Smooth muscle cell of trachea (primary cell): ENCODE measurements at places on chromosomes 3 and 15. TPM values are rescaled to one million over a fixed set of nuclear protein-coding genes. Genes with fewer than 3 reads are reported as not detected.

SMCO1 gene
- total RNA-seq, result not detected in 2 replicates

GATM gene
- 0.17 and 0.44 TPM in 2 replicates for total RNA-seq

TRIM71 gene
- not detected in 2 replicates for total RNA-seq

THAP10 gene
- 2.5 and 3.3 TPM in 2 replicates for total RNA-seq

BSN gene
- total RNA-seq, result under 0.01 and 0.17 TPM in 2 replicates

COL6A5 gene
- not detected in 2 replicates for total RNA-seq

SENP8 gene
- total RNA-seq, result 3.3 and 4.4 TPM in 2 replicates

RARRES1 gene
- 48.3 and 232 TPM in 2 replicates for total RNA-seq

DET1 gene
- total RNA-seq, result 6.6 and 8.1 TPM in 2 replicates

CDCP1 gene
- total RNA-seq, result 9.1 and 14.1 TPM in 2 replicates

ATP13A4 gene
- total RNA-seq, result 0.33 and 0.58 TPM in 2 replicates

SEMA6D gene
- total RNA-seq, result 6.6 and 11.5 TPM in 2 replicates

SERPINI2 gene
- not detected in 2 replicates for total RNA-seq

TM4SF18 gene
- total RNA-seq, result 0.44 TPM in 1 of 2 replicates, not detected in the other

GOLGA8S gene
- under 0.01 and 0.15 TPM in 2 replicates for total RNA-seq

SLC6A1 gene
- under 0.01 TPM in 2 replicates for total RNA-seq

CACNA1D gene
- total RNA-seq, result 0.33 and 0.87 TPM in 2 replicates

CA12 gene
- total RNA-seq, result 94.0 and 255 TPM in 2 replicates

PRICKLE2 gene
- total RNA-seq, result 40.7 and 42.8 TPM in 2 replicates

SYNPR gene
- not detected in 2 replicates for total RNA-seq

BTLA gene
- total RNA-seq, result under 0.01 TPM in 1 of 2 replicates, not detected in the other

CAMKV gene
- not detected in 2 replicates for total RNA-seq

PLSCR2 gene
- total RNA-seq, result not detected in 2 replicates

TYRO3 gene
- total RNA-seq, result 10.0 and 18.0 TPM in 2 replicates

ACTR8 gene
- 35.2 and 60.4 TPM in 2 replicates for total RNA-seq

RLBP1 gene
- not detected in 2 replicates for total RNA-seq

SLC9C1 gene
- not detected in 2 replicates for total RNA-seq

RBM6 gene
- total RNA-seq, result 38.2 and 64.1 TPM in 2 replicates

ST3GAL6 gene
- total RNA-seq, result 0.87 and 0.99 TPM in 2 replicates
